Osteoblast (primary cell): ENCODE measurements at places on chromosomes 4 and X. TPM values are rescaled to one million over a fixed set of nuclear protein-coding genes. Genes with fewer than 3 reads are reported as not detected.

The PRAF2 gene
- total RNA-seq, result 12.3 and 15.6 TPM in 2 replicates

The BEND4 gene
- total RNA-seq, result not detected in 2 replicates

- DNase-seq, result no peak
These were observed 30.4 kb downstream of the SH3TC1 start for GRCh38 chr4:8229331-8229975.

DNA sequence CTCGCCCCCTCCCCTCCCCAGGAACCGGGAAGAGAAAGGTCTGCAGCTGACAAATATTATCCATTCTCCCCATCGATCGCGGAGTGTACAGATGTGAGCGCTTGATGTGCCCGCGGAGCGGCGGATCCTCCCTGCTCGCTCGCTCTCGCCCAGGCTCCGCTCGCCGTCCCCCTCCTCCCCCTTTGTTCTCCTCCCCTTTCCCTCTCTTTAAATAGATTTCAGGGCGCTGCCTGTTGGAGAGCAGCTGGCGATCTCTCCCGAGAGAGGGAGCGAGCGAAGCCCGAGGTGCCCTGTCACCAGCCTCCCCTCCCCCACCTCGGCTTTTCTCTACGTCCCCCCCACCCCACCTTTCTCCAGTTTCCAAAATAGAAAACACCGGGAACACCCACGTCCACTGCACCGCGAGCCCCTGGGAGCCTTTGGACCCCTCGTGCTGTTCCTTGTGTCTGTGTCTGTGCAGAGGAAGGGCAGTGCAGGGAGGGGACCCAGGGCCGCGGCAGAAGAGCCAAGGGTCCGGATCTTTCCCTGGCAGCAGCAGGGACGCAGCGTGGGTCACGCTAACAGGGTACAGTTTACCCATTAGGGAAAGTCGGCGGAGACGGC is 56.6 kb upstream of the BCOR start:
- peak; percentile 97 for DNase-seq

GRCh38 chr4:73875401-73875800 is 6.2 kb downstream of the CXCL1 start:
- DNase-seq, result no peak

- DNase-seq, result no peak
These were observed 59.4 kb downstream of the POLR2B start for GRCh38 chr4:57037982-57038604.

DNA sequence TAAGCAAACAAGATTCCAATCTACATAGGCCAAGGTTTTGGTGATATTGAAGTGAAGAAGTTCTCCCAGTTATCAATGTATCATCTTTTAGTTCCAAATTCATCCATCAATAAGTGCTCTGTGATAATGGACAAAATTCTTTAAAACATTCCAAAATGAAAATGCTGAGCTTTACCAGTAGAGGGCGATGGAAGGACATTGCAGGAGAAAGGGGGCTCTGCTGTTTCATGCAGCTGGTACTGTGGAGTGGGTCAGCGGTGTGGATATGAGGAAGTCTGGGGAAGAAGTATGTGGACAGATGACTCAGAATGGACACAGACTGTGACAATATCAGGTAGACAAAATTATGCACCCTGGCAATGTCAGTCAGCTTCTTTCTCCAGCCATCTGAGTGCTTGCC is 46.6 kb upstream of the HS6ST2 start:
- DNase-seq, result no peak

DNA sequence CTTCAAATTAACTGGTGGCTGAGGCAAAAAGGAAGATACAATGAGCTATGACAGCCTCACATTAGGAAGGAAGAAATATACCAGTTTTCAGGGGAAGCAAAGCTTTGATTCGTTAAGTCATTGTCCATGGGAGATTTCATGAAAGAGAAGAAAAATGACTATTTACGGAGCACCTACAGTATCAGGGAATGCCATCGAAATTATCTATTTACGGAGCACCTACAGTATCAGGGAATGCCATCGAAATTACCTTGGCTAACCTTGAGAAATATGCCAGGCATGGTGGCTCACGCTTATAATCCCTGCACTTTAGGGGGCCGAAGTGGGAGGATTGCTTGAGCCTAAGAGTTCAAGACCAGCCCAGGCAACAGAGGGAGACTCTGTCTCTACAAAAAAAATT is 28.5 kb upstream of the IQSEC2 start:
- no peak for DNase-seq
